GM12891 (cell line): ENCODE measurements at places on chromosomes 12 and 14.

DNA sequence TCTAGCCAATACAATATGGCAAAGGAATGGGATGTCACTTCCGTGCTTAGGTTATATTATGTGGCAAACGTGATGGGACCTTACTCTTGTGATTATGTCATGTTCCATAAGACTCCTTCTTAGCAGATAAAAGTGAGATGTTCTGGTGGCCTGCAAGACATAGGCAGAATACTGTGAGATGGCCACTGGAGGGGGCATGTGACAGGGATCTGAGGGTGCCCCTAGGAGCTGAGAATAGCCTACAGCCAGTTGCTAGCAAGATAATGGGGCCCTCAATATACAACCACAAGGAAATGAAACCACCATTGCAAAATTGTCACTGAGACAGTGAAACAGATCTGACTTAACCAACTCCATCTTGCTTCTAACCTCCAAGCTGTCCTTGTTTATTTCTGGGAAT lies 151.4 kb upstream of the SSTR1 start:
- no peak for DNase-seq

GRCh38 chr12:117279606-117280005 lies 81.8 kb downstream of the NOS1 start:
- DNase-seq, result no peak

- no peak for DNase-seq
Measured at GRCh38 chr12:19120795-19121194, 8.7 kb upstream of the PLEKHA5 start.

DNA sequence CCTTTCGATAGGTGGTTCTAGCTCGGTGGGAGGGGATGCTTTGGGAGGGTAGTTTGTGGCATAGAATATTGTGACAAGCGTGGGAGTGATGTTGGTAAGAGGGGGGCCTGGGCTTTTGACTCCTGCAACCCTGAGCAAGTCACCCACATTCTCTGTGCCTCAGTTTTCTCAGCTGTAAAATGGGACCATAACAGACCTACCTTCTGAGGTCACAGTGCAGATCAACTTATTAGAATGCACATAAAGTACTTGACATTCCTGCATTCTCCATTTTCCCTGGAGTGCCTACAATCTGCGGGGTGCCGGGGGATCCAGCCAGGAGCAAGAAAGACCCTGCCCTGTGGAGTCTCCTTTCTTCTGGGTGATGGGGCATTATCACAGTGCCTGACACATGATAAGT lies 63.2 kb downstream of the SLC24A4 start:
- DNase-seq, result no peak

- no peak for DNase-seq
Measured at GRCh38 chr14:94127330-94127729, 2.1 kb downstream of the IFI27L2 start.

GRCh38 chr12:108257004-108257403 lies 82.1 kb downstream of the CMKLR1 start:
- DNase-seq, result no peak

DNA sequence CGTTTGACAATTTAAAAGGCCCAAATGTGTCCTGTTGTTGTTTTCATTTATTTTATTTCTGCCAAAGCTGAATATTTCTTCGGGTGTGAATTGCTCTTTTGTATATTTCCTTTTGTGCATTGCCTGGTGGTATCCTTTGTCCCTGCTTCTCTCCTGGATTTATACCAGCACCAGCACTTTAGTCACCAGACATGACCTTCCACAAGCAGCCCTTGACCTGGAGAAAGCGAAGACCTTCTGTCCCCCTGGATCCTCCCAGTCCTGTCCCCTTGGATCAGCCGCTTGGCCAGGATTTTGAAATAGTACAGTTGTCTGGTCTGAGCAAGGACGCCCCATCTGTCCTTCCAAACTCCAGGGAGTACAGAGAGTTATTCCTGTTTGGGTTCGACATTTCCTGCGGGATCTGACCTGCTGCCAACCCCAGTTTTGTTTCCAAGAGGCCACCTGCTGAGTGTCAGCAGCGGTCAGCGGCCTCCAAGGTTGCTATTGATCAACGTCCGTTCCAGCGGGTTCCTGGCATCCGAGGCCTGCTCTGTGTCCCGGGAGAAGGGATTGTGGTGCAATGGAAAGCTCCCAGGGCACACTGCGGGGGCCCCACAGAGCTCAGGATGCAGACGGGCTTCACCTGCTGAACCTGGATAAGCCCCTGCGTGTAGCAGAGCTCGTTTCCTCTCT lies 45.1 kb upstream of the CHGA start:
- DNase-seq, result no peak

DNA sequence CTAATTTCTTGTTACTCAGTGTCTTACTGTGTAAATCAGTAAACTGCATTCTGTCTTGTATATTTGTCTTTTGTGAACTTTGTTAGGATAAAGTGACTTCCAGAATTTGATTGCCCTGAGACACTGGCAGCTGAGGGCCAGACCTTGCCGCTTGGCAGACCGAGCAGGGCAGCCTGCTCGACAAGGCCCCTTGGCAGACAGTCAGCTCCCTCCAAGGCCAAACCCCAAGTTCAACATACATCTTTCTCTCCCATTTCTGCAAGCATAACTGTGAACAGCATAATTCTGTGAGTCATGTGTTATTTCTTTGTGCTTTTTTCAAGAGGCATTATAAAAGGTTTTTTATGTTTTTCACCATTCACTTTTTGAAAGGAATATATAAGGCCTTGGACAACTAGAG lies 39.2 kb upstream of the BMAL2 start:
- DNase-seq, result no peak

DNA sequence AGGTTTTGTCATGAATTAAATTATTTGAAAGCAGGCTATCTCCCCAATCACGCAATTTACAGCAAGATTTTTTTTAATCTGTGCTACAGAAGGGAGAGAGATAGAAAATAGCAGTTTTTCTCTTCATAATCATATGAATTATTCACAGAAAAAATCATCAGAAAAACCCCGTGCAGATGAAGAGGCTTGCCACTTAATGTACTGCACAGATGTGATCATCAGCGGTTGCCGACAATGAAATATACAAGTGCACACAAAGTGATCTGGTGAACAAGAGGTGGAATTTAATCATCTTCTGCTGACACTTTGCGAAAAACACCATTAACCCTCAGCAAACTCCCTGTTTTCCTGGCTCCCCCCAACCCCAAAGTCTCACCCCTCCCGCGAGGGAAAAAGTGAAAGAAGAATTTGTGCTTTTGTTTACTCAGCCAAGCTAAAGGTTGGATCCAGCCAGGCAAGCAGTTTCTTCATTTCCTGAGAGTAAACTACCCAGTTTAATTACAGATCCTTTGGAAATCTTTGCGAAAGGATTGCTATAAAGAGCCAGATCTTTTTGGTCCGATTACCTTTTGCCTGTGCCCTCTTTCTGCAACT lies 3.1 kb upstream of the LMO3 start:
- DNase-seq, result no peak

DNA sequence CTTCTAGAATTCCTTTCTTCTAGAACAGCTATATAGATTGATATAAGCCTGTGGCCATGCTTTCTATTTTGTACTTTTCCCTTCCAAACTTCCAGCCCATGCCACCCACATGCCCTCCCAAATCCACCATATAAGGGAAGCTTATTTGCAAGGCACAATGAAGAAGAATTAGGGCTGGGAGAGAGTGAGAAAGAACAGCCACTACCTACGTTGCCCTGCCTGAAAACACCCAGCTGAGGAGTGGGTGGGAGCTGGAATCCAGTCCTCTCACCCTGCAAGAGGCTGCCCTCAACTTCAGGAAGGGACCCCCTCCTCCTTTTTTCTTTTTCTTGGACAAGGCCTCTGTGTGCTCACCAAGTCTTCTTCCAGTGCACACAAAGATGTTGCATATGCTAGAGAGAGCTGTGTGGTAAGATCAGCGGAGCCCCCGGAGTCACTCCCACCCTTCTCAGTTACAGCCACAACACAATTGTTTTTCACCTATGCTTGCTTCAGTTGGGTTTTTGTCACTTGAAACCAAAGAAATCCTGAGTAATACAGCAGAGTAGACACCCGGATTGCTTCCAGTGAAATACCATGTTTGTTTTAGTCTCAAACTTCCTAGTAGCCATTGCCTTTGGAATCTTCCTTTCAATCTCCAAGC lies 38.8 kb downstream of the CDKL1 start:
- no peak for DNase-seq

GRCh38 chr14:21056520-21057163 lies 980 bp upstream of the RNASE8 start:
- no peak for DNase-seq

DNA sequence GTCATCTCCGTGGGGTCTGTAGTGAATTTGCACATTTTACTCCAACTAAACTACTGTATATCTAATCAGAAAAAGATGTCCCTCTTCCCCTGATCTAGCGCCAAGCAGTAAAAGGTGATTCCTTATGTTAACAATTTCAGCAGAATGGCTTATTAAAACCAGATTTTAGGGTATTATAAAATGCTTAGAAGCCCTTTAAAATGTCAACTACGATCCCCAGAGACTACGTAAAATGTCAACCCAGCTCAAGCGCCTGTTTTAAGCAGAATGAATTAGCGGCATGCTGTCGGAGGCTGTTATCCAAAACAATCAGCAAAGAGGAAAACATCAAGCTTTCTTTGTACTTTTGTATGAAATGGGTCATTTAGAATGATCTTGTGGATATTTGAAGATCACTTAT lies 408.9 kb downstream of the SOX5 start:
- no peak for DNase-seq

GRCh38 chr14:100476012-100476822 lies 111.0 kb downstream of the BEGAIN start:
- DNase-seq, result no peak

GRCh38 chr12:12646483-12647072 lies 34.9 kb downstream of the CREBL2 start:
- no peak for DNase-seq

- DNase-seq, result no peak
Measured at GRCh38 chr12:116194935-116195431, 82.5 kb downstream of the MED13L start.

DNA sequence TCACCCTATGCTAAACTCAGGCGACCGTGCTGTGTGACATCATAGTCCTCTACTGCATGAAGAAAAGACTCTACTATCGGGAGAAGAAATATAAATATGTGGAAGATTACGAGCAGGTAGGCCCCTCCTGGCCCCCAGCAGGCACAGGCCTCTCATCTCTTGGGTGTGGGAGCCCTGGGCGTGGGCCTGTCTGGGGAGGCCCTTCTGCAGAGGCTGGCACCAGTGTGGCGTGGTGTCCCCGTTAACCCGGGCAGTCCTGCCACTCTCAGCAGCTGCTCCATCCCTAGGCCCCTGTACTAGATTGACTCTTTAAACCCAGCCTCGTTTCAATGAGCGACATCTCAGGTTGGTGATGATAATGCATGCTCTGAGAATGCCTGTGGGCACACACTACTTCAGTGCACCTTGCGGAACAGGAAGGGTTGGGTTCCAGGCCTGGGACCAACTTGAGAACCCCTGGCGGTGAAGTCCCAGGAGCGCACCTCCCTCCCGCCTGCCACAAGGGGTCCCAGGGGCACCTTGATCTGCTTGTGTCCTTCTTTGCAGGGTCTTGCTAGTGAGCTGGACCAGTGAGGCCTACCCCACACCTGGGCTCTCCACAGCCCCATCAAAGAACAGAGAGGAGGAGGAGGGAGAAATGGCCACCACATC lies 23.2 kb downstream of the P2RX4 start:
- DNase-seq, result no peak

DNA sequence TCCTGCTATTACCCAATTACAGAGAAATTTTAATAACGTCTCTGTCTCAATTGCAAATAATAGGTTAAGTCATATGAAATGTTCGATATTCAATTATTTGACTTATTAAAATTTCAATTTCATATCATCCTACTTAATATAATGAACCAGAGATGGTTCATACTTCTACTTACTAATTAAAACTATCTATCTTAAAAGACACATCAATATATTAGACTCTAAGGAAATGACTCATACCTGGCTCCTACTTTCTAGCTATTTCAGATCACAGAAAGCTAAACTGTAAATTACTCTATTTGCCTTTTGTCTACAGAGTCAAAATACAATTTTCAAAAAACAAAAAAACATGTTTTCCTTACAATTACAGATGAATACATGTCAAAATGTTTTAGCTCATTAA lies 99.6 kb downstream of the CAPZA3 start:
- DNase-seq, result no peak

- DNase-seq, result no peak
Measured at GRCh38 chr12:32567296-32567674, 111.8 kb upstream of the DNM1L start.

GRCh38 chr12:86675197-86675596 lies 419.0 kb upstream of the MGAT4C start:
- DNase-seq, result no peak

- DNase-seq, result no peak
Measured at GRCh38 chr14:68696266-68696665, 96.6 kb downstream of the ZFP36L1 start.

DNA sequence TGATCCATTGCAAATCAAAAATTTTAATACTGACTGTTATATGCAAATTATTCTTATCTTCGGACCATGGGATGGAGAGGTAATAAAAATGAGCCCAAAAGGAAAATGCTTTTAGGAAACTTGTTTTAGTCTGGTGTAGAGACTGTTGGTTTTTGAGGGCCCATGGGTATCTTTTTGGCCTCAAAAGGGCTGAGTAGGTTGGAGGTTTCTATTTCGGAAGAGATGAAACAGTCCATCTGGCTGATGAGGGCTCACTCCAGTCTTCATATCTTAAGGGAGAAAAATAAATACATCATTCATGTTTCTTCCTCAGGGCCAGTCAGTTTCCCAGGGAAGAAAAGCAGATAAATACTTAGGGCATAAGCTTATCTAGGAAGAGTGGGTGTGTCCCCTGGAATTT lies 290.7 kb downstream of the RMST start:
- no peak for DNase-seq

- DNase-seq, result no peak
Measured at GRCh38 chr12:109572506-109572845, 828 bp downstream of the MMAB start.

DNA sequence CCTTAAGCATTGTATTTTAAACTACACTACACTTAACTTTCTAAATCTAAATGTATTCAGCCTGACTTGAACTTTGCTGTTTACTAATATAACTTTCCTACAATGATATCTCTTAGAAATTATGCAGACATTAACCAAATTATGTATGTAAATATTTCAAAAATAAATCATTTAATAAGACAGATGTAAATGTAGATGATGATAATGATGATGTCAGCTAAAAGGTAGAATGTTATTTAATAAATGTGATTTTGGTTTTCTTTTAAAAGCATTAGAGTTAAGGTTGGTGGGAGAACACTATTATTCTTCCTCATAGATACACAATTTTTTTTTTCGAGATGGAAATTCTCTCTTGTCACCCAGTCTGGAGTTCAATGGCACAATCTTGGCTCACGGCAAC lies 10.1 kb downstream of the TAS2R43 start:
- DNase-seq, result no peak

GRCh38 chr14:35343702-35344101 lies 51.5 kb downstream of the PSMA6 start:
- no peak for DNase-seq
